Stimulated activated CD8-positive, alpha-beta memory T cell treated with anti-CD3 and anti-CD28 coated beads, Interleukin-15, amount 100 ng/mL, for 24 hours (primary cell): ENCODE measurements at places on chromosomes 5 and 9.

DNA sequence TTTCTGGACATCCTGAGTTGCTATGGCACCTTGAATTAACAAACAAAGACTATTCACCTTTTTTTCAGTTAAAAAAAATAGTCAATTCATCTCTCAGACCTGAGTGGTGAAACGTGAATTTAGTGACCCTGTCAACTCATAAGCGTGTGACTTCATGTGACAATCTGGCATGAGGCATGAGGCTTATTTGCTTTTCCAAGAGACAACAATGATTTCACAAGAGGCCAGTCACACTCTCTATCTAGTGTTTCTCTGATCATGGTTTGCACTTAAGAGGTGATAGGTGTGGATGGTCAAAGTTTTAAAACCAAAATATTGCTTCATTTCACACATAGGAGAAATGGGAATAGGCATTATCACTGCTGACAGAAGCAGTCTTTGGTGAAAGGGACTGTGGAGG is 559.6 kb upstream of the ACO1 start:
- DNase-seq: no peak

GRCh38 chr5:146640285-146640896 is 124.4 kb upstream of the GPR151 start:
- DNase-seq: no peak

- DNase-seq: no peak
These were observed 16.2 kb downstream of the ENHO start for GRCh38 chr9:34506623-34507022.

DNA sequence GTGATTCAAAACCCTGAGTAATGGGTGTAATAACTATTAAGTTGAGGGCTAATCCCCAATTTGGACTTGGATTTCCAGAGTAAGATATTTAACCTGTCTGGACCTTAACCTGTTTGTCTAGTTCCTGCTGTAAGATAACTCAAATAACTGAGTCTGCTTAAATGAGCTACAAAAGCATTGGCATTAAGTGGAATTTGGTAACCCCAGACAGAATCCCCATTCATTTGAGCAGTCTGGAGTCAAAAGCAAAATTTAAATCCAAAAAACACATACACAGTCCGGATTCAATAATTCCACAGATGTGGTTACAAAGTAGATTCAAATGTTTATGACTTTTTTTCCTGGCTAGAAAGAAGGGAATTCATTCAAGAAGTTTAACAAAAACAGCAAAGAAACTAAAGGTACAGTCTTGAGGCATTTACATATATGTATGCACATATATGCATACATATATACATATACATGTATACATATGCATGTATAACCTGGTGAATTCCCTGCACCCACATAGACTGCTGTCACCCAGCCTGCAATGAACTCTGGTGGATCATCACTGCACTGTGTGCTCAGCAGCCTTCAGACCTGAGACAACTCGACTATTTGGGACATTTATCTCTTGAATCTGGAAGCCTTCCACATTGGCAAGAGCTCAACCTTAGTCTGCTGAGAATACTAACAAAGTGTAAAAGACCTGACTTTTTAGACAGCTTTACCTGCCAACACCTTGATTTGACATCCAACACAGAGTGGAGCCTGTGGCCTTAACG is 205.4 kb downstream of the LURAP1L start:
- no peak for DNase-seq

GRCh38 chr5:15463231-15463980 is 36.6 kb upstream of the FBXL7 start:
- DNase-seq: no peak

GRCh38 chr5:158502686-158503085 is 597.0 kb downstream of the EBF1 start:
- no peak for DNase-seq

- no peak for DNase-seq
These were observed 75.8 kb downstream of the AOPEP start for GRCh38 chr9:94802251-94802650.

- DNase-seq: no peak
These were observed 106.2 kb downstream of the RXRA start for GRCh38 chr9:134432471-134432870.

GRCh38 chr5:129057329-129057728 is 37.2 kb upstream of the ISOC1 start:
- DNase-seq: no peak
